ENCODE measurements at places on chromosomes 11 and 22. TPM values are rescaled to one million over a fixed set of nuclear protein-coding genes. Genes with fewer than 3 reads are reported as not detected.

The TRIM49 gene
- total RNA-seq = not detected

GRCh38 chr11:115872416-115872815 lies 368.2 kb upstream of the CADM1 start:
- no peak for DNase-seq

The P2RY6 gene
- 6.7 TPM for total RNA-seq

The DGAT2 gene
- total RNA-seq = 10.3 TPM
